ENCODE measurements at places on chromosomes 1 and 21. TPM values are rescaled to one million over a fixed set of nuclear protein-coding genes. Genes with fewer than 3 reads are reported as not detected.

Gene BACH1
- 25.6 TPM for total RNA-seq

Gene ICOSLG
- total RNA-seq, result 1.3 TPM

Gene OR2L8
- not detected for total RNA-seq

Gene EGLN1
- total RNA-seq, result 24.2 TPM

Gene NTMT2
- total RNA-seq, result not detected

Gene CCDC24
- 2.7 TPM for total RNA-seq

Gene TNFRSF14
- 164 TPM for total RNA-seq

Gene RPTN
- total RNA-seq, result not detected

Gene TTC34
- total RNA-seq, result 1.1 TPM

Gene MYBPHL
- total RNA-seq, result not detected

Gene AGL
- total RNA-seq, result 16.4 TPM

Gene MYCL
- total RNA-seq, result not detected

Gene SORT1
- total RNA-seq, result 3.9 TPM

Gene CLCA4
- not detected for total RNA-seq

Gene SMIM1
- 0.80 TPM for total RNA-seq

Measured in CD8-positive, alpha-beta memory T cell (primary cell).